Transverse colon (tissue), 4 donors: ENCODE measurements at places on chromosomes 6 and 20. TPM values are rescaled to one million over a fixed set of nuclear protein-coding genes. Genes with fewer than 3 reads are reported as not detected.

DNA sequence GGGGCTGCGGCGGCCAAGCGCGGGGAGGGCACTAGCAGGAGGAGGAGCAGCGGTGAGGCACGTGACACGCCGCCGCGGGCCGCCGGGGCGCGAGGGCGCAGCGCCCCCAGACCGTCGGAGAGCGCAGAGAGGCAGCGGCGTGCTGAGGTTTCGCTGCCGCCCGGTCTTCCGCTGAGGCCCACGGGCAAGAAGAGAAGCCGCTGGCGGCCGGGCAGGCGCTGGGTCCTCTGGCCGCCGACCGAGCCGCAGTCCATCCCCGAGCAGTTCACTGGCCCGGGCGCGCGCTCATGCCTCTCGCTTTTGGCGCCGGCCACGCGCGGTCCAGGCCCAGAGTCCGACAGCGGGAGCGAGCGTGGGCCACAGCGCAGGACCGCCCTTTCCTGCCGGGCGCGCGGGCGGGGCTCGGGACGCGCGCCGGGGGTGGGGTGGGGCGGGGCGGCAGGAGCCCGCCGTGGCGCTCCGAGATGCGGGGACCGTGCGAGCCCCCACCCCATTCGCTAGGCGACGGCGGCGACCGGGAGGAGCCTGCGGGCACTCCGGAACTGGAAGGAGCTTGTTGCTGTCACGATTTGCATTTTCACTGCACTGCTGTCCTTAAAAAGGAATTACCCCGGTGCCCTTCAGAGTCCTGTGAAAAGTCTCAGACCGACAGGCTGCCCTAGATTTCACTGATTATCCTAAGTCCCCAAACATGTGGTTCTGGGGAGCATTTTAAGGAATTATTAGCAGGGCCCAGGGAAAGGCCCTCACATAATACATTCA lies at the start of gene MCUR1:
Gene MCUR1 (minus strand): TSS at position 382 of the 762 bp plus-strand sequence. CDS start 128 bp downstream, at position 254.
- DNase-seq: peak; percentile 91

DNA sequence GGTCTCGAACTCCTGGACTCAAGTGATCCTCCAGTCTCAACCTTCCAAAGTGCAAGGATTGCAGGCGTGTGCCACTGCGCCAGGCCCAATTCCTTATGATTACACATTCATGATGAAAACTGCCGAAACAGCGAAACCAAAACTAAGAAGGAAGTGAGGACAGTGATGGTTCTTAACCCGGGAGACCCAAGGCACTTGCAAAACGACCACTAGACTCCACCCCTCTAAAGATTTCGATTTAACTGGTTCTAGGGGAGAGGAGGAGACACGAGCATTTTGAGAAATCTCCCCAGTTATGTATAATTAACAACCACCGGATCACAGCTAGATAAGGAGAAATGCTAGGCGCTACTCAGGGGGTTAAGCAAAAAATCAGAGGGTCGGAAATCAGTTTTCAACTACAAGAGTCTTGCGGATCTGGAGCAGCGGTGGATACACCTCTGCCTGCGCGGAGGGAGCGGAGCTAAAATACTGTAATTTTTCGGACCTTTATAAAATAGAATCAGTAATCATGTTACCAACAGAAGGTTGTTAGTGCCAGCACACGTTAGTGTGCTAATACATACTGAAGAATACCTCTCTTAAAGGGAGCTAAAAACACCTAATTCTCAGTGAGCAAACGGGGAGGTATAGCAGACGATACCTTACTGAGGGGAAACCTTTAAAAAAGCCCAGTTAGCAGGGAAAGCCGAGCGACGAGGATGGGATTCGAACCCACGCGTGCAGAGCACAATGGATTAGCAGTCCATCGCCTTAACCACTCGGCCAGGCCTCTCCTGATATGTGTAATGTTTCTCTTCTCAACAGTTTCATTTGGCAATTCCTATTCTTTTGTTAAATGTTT lies 60.0 kb upstream of the BTN3A2 start:
- peak; percentile 58 for DNase-seq

- DNase-seq: no peak
These were observed 25.9 kb downstream of the RIN2 start for GRCh38 chr20:19783966-19784401.

SUMO4 gene
- 1.5 TPM for total RNA-seq

DNA sequence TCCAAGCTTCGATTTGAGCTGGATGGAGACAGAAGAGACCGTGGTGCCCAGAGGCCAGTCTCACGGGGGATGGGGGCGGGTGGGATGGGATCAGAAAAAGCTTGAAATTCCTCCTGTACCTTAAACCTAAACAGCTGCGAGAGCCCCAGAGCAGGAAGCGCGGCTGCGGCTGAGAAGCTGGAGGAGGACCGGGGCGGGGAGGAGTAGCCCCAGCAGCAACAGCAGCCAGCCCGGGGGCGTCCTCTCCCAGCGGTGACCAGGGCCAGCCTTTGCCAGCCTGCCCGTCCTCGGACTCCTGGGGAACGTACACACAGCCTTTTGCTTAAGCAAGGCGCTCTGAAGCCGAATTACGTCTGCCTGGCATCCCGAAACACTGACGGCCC lies 17.4 kb upstream of the PRDM13 start:
- DNase-seq: no peak

DNA sequence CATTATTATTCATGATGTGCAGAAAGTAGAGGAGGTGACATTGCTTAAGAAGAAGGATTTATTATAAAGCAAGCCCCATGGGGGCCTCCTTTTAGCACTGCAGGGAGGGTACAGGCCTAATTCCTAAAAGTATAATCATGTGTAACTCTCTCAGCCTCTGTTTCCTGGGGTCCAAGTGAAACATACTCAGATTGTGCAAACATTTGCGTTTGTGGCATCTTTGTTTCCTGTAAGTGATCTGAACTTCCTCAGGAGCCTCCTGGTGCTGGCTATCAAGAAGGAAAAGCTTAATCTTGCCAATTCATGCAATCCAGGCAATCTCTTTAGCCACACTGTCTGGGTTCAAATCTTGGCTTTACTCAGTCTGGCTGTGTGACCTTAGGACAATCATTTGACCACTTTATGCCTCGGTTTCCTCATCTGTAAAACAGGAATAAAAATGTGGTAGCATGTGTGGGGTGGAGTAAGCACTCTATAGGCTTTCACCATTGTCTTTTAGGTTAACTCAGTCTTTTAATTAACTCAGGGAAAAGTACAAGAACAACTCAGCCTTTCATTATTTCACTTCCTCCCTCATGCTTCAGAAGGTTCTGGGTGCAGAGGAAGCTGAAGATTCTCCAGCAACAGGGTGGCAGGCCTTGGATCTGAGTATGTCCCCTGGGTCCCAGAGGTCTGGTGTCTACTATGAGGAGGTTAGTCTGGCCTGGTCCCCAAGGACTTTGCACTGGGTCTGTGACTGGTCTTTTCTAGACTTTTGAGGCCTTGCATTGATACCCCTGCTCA lies 831 bp upstream of the SIRPB2 start:
- DNase-seq: no peak

GRCh38 chr6:31396422-31397152 lies 6.8 kb upstream of the MICA start:
- peak; percentile 92 for DNase-seq

GRCh38 chr20:63202021-63202420 lies 13.9 kb downstream of the YTHDF1 start:
- DNase-seq: no peak

GRCh38 chr6:52216932-52217575 lies 27.2 kb downstream of the IL17F start:
- no peak for DNase-seq

NKAIN4 gene
- not detected for total RNA-seq

DNA sequence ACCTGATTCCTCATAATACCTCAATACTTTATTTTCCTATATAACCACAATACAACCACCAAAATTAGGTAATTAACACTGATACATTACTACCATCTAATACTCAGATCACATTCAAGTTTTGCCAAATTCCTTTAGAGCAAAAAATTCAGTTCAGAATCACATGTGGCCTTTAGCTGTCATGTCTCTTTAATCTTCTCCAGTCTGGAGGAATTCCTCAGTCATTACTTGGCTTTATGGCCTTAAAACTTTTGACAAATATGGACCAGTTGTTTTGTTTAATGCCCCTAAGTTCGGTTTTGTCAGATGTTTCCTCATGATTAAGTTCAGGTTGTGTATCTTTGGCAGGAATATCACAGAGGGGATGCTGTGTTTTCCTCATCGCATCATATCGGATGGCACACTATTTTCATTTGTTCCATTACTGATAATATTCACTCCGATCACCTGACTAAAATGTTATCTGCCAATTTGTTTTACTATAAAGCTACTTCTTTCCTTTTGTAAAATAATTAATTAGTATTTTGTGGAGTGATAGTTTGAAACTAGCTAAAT lies 51.2 kb upstream of the AKIRIN2 start:
- DNase-seq: no peak

DNA sequence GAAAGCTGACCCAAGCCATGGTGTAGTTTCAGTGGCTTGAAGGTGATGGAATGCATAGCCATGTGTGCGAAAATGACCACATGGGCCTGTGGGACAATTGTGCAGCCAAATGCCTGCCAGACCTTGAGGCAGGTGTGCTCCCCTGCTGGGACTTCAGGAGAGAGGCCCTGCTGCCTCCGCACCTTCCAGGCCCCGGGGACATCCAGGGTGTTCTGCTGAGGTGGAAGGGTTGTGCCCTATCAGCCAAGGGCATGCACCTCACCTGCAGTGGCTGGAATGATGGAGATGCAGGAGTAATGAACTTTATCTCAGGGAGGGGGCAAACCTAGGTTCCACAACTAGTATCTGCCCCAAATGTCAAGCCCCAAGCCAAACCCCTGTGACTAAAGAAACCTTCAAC lies 44.0 kb downstream of the PRND start:
- DNase-seq: no peak

- DNase-seq: no peak
These were observed 37.0 kb downstream of the PRDM1 start for GRCh38 chr6:106122938-106123656.

- peak; percentile 41 for DNase-seq
These were observed 16.6 kb upstream of the TRIM27 start for GRCh38 chr6:28940294-28940857.

- DNase-seq: peak; percentile 59
These were observed 44.1 kb downstream of the DPPA5 start for GRCh38 chr6:73309785-73310502.
